Gastrocnemius medialis (tissue), 4 donors: ENCODE measurements at places on chromosomes 11 and 22.
A peak's percentile ranks its signal among the peaks of the same experiment; 100 is the strongest.

GRCh38 chr11:126696982-126697381, 303.6 kb downstream of the KIRREL3 start:
- DNase-seq: no peak

DNA sequence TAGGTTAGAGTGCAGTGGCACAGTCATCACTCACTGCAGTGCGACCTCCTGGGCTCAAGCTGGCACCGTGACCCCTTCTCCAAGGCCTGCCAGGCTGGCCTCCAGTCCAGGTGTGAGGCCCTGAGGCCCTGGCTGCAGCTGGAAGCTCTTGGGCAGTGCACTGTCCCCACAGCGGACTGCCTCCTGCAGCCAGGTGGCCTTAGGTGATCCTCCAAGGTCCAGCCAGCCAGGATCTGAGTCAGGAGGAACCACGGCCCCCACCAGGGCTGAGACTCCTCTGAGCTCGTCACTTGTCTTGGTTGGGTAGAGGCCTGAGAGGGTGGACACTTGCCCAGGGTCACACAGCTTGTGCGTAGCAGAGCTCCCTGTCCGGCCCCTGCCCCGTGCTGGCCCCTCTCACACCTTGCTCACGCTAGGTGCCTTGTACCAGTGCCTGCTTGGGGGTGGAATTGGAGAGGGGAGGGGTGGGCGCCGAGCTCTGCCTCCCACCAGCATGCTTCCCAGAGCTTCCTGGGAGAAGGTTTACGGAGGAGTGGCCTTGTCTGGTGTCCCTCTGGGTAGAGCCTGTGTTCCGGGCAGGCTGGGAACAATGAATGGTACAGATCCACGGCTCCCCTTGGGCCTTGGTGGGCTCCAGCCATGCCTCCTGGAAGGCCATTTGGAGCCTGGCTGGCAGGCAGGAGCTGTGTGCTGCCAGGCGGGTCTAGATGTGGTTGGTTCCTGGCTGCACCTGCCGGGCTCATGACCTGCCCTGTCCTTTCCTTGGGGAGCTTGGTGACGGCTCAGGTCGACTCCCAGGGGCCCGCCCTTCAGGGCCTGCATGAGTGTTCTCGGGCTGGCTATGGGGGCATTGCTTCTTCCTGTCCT, 20.6 kb downstream of the KCNQ1 start:
- no peak for DNase-seq

DNA sequence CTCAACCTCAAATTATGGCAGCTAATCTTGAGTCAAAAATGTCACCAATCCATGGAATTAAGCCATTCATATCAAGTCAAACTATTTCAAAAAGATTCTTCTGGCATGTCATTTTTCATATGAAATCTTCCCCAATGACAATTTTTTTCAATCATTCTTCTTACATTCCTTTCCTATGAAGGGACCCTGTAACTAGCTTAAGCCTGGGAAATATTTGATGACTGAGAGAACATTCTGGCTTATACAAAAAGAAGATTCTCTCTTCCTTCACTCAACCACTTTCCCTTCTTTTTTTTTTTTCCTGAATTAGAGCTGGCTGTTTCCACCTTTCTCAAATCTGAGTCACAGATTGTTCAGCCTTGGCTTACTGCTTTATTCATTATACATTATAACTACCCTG, 903.7 kb downstream of the FAM181B start:
- no peak for DNase-seq

DNA sequence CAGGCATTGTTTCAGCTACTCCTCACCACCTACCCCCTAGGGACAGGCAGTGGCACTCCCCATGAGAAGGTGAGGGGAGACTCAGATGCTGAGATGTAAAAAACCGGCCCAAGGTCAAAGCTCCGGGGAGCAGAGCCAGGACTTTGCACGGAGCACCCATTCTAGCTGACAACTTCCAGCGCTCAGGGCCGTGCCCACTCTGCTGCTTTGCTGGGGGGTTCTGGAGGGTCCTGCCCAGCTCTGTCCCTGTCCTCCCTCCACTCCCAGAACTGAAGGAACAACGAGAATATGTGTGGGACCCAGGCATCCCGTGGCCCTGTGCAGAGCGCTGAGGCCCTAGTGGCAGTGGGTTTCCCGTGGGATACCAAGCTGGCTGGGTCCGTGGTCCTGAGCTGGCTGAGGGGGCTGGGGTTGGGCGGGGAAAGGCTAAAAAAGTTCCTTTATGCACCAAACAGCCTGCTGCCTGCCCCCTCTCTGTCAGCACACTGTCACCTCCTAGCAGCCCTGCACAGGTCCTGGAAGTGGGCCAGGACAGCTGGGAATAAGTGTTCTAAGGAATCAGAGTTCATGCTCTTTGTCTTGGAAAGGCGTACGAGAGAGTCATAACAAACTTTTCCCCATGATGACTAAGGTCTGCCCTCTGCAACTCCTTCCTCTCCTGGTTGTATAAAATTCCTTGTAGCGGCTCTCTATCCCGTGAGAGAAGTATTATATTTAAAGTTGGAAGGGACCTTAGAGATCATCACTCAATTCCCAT, 1.9 kb downstream of the MS4A10 start:
- DNase-seq: peak; percentile 56

DNA sequence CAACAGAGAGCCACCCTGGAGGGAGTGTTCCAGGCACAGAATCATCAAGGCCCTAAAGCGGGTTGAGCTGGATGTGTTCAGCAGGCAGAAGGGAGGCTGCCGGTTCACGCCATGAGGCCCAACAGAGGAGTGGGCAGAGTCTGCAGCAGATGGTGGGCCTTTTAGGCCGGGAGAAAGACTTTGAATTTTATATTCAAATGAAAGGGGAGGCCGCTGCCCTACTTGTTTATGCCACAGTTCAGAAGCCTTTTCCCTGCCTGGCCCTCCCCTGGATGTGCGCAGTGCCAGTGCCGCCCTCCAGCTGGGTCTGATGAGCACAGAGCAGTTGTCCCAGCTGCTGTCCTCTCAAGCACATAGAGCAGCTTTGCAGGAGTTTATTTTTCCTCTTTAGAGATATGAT, 46.9 kb upstream of the TTC12 start:
- DNase-seq: no peak

- DNase-seq: no peak
Observed at GRCh38 chr11:115652094-115652493, 147.9 kb upstream of the CADM1 start.

GRCh38 chr22:24433001-24433827, 5.8 kb downstream of the ADORA2A start:
- DNase-seq: peak; percentile 8
